ENCODE measurements at places on chromosomes 12 and 14. TPM values are rescaled to one million over a fixed set of nuclear protein-coding genes. Genes with fewer than 3 reads are reported as not detected.

DNA sequence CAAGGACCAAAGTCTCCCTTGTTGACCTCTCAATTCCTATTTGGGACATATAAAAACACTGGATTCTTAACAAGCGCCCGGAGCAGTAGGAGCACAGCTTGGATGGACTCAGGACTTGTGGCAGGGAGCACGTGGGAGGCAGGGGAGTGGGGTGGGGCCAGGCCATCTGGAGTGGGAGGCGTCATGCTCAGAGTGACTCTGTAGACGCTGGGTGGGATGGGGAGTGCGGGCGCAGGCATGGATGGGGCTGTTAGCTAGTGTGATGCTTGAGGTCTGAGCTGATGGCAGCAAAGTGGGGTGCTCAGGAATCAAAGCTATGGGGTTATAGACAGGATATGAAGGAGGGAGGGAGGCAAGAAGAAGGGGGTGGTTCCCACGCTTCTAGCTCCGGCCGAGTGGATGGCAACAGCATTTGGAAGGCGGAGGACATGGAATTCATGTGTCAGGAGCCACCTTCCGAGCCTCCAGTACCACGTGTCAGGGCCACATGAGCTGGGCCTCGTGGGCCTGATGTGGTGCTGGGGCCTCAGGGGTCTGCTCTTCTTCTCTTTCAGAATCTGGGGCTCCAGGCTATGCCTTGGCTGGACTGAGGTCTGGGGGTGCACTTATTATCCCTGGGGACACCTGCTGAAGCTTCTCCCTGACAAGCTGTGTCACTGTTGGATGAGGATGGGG lies 26.2 kb downstream of the MEG3 start:
- no peak for DNase-seq

DNA sequence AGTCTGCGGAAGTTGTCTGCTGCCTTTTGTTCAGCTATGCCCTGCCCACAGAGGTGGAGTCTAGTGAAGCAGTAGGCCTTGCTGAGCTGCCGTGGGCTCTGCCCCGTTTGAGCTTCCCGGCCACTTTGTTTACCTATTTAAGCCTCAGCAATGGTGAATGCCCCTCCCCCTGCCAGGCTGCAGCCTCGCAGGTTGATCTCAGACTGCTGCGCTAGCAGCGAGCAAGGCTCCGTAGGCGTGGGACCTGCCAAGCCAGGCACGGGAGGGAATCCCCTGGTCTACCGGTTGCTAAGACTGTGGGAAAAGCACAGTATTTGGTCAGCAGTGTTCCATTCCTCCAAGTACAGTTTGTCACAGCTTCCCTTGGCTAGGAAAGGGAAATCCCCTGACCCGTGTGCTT lies 143.6 kb downstream of the DYRK2 start:
- no peak for DNase-seq

LIN7A gene
- 1.3 TPM for total RNA-seq

DNA sequence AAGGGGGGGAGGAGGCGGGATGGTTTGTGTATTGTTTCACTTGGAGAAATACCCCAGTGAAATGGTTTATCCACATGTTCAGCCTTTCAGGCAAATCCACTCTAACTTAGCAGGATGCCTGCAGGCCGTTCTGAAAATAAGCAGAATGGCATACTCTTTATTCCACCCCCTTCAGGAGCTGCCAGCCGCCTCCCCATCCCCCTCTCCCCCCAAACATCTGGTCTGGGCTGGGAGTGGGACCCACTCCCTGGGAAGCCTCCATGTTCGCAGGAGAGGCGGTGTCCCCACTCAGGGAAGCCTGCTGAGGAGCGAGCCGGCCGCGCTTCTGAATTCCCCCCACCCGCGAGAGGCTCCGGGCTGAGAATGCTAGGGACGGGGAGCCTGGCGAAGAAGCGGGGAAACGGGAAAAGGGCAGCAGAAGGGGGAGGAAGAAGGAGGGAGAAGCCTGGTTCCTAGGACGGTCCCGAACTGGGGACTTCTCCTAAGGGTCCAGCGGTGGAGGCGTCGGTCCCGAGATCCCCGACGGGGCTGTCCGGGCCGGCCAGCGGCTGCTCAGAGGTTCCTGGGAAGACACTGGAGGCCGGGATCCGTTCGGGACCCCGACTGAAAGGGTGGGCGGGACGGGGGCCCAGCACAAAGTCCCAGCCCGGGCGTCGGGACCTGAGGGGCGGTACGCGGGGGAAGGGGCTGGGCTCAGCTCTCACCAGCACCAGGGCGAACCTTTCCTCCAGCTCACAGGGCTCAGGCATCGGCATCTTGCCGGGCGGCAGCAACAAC lies 666 bp downstream of the FMNL3 start:
- peak; percentile 52 for DNase-seq

ADSS1 gene
- 0.84 TPM for total RNA-seq

GRCh38 chr12:100951756-100952155 lies 157.2 kb downstream of the ANO4 start:
- no peak for DNase-seq

C1R gene
- 112 TPM for total RNA-seq

ITFG2 gene
- total RNA-seq: 9.1 TPM

GRCh38 chr12:22121224-22121623 lies 75.2 kb downstream of the CMAS start:
- DNase-seq: peak; percentile 15

KIF5A gene
- total RNA-seq: 0.37 TPM

- DNase-seq: no peak
These were observed 121.9 kb downstream of the CAND1 start for GRCh38 chr12:67391034-67391433.

GRCh38 chr14:54480830-54481562 lies 7.8 kb downstream of the GMFB start:
- no peak for DNase-seq

Measured in M059J (cell line).